Fibroblast of mammary gland (primary cell): ENCODE measurements at places on chromosomes 6 and 20.

- DNase-seq, result no peak
Observed at GRCh38 chr6:152127432-152128165, 320.1 kb downstream of the ESR1 start.

GRCh38 chr6:88223298-88223697 is 57.2 kb upstream of the CNR1 start:
- no peak for DNase-seq

DNA sequence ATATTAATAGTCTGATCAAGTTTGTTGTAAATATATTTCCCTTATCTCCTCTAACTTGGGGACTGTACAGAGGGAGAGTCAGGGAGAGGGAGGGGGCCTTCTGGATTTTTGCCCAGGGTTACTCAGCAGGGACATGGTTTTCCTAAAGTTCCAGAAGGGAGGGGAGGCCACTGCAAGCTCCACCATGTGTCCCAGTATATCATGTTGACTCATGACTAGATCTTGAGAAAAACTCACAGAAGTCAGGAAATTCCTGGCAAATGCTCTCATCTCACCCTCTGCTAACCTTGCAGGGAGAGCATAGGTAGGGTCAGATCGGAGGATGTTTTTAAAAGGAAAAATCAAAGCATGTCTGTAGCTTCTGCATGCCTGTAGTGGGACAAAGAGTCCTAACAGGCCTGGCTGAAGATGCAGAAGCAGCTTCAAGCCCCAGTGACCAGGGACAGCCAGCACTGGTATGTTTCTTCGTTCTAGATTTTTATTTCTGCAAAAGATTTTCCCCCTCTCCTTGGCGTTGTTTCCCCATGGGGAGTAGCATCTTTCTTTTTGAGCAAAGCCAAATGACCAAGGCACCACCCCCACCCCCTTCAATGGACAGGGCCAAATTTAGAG is 272.9 kb upstream of the SUPT3H start:
- DNase-seq, result peak; percentile 98

GRCh38 chr6:127341471-127342202 is 1.8 kb downstream of the ECHDC1 start:
- no peak for DNase-seq

GRCh38 chr20:19322061-19322985 is 109.9 kb downstream of the SLC24A3 start:
- DNase-seq, result no peak

DNA sequence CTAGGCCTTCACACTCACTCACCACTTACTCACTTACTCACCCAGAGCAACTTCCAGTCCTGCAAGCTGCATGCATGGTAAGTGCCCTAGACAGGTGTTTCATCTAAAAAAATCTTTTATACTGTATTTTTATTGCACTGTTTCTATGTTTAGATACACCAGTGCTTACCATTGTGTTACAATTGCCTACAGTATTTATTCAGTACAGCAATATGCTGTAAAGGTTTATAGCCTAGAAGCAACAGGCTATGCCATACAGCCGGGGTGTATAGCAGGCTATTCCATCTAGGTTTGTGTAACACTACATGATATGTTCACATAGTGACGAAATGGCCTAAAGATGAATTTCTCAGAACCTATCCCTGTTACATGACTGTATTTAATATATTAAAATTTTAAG is 37.1 kb upstream of the KCNK5 start:
- DNase-seq, result no peak
